ENCODE measurements at places on chromosomes 11 and 22.

GRCh38 chr22:43945632-43946383 is 9.4 kb upstream of the SAMM50 start:
- DNase-seq: peak; percentile 83

DNA sequence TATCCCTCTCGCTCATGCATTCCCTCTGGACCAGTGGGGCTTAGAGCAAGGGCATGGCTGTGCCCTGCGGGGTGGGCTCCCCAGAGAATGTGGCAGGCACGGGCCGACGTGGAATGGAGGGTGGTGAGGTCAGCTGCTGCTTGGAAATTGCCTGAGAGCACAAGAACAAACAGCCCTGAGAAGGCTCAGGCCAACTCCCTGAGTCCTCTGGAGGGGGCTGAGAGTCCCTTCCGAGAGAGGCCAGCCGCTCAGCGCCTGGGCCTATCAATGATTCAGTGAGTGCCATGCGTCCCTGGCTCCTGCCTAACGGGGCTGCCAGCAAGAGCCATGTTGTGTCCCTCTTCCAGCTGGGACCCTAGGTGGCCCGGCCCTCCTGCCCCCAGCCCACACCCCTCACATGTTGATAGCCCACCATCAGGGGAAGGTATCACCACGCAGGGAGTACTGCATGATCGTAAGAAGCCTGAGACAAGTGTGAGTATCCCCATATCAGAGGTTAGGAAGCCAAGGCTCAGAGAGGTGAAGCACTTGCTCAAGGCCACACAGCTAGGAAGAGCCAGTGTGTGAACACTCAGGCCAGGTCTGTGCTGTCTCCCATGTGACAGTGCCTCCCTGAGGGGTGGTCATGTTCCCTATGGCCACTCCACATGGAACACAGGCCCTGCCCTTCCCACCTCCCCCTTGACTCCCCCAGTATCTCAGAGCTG is 55.8 kb downstream of the NECTIN1 start:
- no peak for DNase-seq

DNA sequence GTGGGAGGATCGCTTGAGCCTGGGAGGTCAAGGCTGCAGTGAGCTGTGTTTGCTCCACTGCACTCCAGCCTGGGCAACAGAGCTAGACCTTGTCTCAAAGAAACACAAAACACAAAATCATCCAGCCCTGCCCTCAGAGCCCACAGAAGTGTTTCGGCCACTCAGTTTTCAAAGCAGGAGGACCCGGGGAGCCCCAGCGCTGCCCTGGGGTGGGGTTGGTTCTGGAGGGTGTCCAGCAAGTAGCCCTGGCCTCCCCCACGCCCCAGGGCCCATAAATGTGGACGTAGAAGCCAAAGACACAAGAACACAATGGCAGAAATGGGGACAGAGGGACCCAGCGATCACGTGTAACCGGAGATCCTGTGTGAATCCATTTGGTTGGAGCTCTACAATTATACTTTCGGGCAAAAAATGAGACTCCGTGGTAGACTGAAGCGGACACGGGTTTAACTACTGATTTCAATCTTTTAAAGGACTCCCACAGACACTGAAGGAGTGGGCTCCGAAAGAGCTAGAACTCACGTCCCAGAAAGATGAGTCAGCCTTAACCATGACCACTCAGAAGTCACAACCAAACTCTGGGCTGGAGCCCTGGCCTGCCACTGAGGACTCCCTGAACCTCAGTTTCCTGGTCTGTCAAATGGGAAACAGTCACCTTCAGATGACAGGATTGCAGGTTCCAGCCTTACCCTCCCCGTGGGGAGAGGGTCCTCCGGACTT is 9.0 kb upstream of the CYTH4 start:
- peak; percentile 54 for DNase-seq

- peak; percentile 39 for DNase-seq
Observed at GRCh38 chr22:38824585-38824984, 19.2 kb downstream of the NPTXR start.

GRCh38 chr11:86669424-86669823 is 3.0 kb downstream of the ME3 start:
- no peak for DNase-seq
